ENCODE measurements at places on chromosomes 16 and 17. TPM values are rescaled to one million over a fixed set of nuclear protein-coding genes. Genes with fewer than 3 reads are reported as not detected.

DNA sequence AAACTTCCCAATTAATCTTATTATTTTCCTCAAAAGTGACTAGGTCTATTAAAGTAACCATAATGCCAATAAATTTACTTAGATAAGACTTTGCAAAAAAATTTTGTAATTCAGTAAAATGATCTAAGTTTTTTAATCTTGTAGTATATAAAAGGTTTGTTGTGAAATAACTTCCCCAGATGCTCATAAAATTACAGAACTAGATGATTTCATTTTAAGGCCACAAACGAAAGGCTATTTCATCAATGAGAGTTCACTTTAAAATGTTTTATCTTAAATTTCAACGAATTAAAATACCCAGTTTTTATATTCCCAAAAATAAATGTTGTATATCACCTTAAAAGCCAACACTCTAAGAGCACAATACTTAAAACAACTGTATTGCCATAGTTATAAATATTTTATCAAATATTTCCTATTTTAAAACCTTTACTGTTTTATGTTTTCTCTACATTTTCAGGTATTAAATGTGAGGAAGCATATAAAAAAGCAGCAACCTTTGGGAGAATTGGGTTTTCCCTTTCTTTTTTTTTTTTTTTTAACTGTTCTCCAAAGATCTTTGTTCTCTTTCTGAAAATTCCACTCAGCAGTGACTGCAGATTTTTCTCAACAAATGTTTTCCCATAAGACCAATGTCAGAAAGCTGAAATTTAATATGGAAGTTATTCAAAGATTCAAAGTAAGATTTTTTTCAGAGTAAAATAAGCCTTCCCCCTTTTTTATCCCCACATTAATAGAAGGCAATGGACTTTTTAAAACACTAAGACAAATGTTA, 169.9 kb downstream of the CYB561 start:
- no peak for DNase-seq

GRCh38 chr16:8474587-8474986, 115.7 kb downstream of the TMEM114 start:
- DNase-seq: no peak

GRCh38 chr17:76826330-76827068, 41.7 kb upstream of the MGAT5B start:
- DNase-seq: no peak

GRCh38 chr16:84085773-84086172, 31.0 kb downstream of the MBTPS1 start:
- DNase-seq: no peak

GRCh38 chr16:67327743-67328142, 1.1 kb downstream of the LRRC36 start:
- no peak for DNase-seq

GRCh38 chr17:5711344-5711743, 127.0 kb upstream of the NLRP1 start:
- no peak for DNase-seq

DNA sequence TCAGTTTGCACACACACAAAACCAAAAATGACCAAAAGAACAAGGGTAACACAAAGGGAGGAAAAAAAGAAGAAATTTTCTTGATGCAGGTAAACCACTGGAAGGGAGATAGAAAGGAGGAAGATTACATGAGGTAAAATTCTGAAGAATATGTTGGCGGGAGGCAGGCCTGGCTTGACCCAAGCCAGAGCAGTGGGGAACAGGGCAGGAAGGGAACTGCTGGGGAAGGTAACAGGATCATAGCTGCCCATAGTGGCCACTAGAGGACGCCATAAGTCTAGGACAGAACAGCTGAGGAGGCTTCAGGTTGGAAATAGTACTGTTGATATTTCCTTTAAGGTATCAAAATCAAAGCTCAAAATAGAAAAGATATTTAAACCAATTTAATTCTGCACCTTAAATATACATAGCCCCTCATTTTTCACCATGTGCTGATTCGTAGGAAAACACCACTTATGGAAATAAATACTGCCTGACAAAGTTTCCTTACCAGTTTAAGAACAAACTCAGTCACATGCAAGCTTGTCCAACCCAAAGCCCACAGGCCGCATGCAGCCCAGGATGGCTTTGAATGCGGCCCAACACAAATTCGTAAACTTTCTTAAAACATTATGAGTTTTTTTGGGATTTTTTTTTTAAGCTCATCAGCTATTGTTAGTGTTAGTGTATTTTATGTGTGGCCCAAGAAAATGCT, 15.5 kb downstream of the VPS35 start:
- no peak for DNase-seq

GRCh38 chr17:71905376-71906031, 215.3 kb upstream of the SOX9 start:
- DNase-seq: no peak

- DNase-seq: no peak
Observed at GRCh38 chr16:17607075-17607509, 136.3 kb upstream of the XYLT1 start.

- no peak for DNase-seq
Observed at GRCh38 chr16:89827383-89828198, 684 bp upstream of the SPIRE2 start.

DNA sequence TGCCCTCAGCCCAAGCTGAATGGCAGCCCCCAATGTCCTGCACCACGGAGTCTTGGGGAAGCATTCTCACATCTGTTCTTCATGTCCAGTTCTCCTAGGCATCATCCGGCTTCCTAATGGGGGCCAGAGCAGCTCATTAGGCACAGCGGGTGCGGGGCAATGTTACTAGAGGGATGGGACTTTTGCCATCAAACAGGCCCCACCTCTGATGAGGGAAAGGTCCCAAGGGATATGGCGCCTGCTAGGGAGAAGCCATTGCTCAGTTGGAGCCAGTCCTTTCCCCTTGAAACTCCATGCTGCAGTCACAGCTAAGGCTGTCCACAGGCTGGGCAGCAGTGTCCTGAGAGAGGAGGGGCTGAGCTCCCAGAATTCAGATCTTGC, 1.7 kb upstream of the DPH1 start:
- no peak for DNase-seq

DNA sequence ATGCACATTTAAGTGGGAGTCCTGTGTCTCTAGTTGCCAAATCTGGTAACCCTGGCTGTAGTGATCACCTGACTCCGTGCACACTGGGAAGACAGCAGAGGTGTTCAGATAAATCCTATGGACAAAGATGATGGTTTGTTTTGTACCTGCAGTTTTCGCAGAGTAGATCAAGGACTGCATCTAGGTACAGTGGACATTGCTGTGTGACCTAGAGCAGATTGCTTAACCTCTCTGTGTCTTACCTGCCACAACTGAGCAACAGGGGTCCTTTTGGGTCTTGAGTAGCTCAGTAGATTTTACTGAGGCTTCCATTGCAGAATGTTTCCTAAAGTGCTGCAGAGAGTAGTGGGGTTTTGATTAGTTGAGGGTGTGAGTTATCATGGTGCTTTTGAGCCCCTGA, 160.8 kb downstream of the SHISA9 start:
- DNase-seq: no peak

- no peak for DNase-seq
Observed at GRCh38 chr16:1771188-1771863, at the start of gene NME3. Gene NME3 (minus strand): TSS chr16:1771543. CDS start chr16:1771534, 9 bp downstream.

DNA sequence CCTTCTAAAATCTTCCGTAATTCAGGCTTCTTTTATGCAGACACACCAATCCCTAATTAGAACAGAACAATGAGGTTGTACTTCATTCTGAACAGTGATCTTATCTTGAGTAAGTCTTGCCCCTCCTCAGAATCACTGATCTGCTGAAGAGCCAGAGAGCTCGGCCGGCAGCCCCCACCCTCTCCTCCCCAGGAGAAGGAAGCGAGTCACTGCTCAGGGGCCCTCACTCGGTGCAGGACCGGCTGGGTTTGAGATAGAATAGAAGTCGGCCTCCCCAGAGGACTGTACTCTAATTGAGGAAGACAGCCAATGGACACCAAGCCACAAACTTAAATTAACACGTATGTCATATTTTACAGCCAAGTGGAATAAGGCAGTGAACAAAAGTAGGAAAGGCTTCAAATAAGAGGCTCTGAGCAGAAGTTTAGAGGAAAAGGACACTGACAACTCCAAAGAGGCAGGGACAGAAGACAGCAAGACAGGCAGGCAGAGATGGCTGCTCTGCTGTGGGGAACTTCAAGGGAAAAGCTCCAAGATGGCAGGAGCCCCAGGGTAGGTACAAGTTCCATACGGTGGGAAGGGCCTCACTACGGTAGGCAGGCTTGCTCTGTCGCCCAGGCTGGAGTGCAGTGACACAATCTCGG, 18.6 kb downstream of the CREBBP start:
- no peak for DNase-seq

GRCh38 chr17:58270476-58271215, 10.1 kb downstream of the MPO start:
- DNase-seq: no peak

DNA sequence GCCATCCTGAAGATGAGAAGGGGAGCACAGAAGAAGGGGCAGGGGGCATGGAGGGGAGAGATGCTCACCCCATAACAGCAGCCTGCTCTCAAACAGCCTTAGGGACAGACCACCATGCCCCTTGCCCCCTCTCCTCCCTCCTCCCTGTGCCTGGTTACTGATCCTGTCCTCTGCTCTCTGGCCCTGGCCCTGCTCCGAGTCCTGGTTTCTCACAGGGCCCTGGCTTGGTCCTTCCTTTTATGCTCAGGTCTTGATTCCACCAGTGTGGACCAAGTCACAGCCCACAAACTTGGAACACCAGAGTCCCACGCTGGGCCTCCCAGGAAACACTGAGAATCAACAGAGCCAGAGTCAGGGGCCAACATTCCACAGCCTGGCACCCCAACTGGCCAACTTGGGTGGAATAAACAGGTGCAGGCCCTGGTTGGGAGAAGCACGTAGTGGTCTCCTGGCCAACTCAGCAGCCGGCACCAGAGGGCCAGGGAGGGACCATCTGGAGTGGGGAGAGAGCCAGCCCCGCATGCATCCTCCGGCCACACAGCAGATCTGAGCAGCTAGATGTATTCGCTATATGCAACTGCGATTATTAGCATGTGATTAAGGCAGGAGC, 44.9 kb upstream of the CDC42EP4 start:
- no peak for DNase-seq

- DNase-seq: no peak
Observed at GRCh38 chr16:1916640-1916990, 1.6 kb downstream of the HS3ST6 start.

DNA sequence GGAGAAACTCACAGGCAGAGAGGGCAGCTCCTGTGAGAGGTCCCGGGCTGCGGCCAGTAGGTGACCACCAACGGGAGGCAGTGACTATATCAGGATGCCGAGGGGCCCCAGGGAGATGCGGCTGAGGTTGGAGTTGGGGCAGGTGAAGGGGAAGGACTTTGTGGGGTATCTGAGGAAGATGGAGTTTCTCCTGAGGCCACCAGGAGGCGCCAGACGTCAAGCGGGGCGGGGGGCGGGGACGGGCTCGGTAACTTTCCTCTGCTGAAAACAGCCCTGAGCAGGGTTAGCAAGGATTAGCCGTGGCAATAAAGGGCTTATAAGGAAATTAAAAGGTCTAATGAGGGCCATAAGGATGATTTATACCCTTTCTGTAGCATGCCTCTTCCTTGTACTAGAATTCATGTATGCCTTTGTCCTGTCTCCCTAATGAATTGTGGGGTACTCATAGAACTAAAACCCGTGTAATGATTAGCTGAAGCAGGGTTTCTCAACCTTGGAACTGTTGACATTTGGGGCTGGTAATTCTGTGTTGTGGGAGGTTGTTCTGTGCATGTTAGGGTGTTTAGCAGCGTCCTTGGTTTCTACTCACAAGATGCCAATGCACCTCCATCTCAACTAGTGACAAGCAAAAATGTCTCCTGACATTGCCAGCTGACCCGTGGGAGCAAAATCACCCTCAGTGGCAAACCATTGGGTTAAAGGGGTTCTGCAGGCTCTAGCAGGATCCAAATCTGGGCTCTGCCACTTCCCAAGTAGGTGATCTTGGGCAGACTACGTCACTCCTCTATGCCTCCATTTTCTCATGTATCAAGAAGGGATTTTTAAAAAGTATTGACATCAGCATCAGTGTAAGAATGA, 74.8 kb upstream of the GRIN2A start:
- no peak for DNase-seq

- no peak for DNase-seq
Observed at GRCh38 chr17:82324566-82325285, 7.3 kb upstream of the CD7 start.

DNA sequence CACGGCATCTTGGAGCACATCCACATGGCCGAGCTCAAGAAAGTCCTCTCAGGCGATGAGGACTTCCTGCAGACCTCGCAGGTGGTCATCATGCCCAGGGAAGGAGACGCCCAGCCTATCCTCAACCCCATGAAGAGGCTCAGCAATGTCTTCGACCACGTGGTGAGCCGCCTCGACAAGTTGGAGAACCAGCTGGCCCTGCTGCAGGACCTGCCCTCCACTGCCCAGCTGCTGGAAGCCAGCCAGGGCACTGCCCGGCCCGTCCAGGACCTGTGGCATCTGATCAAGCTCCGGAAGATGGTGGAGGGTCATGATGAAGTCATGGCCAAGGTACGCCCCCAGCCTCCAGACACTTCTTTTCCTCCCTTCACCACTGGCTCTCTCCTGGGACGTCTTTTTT, 440 bp downstream of the C16orf96 start:
- no peak for DNase-seq

Gene CASKIN1
- total RNA-seq: 0.18 TPM

Gene TEX2
- 24.3 TPM for total RNA-seq

Gene NXPH3
- total RNA-seq: 0.63 TPM

Gene GDPD3
- total RNA-seq: 5.3 TPM

Gene NPIPB8
- total RNA-seq: not detected

Gene TBCD
- 144 TPM for total RNA-seq

Gene C17orf50
- not detected for total RNA-seq

Gene MYH1
- not detected for total RNA-seq

All from glomerular endothelial cell (primary cell).